Breast epithelium (tissue), 4 donors: ENCODE measurements at places on chromosomes 11 and 22.
A peak's percentile ranks its signal among the peaks of the same experiment; 100 is the strongest.

- H3K4me3 ChIP-seq: peak overlapping the region; percentile 67
- H3K27ac ChIP-seq: no peak overlapping the region
- no peaks in the 10 kb centered on the region for H3K36me3 ChIP-seq
These were observed 2.2 kb downstream of the CADM1 start for GRCh38 chr11:115501893-115502589.

DNA sequence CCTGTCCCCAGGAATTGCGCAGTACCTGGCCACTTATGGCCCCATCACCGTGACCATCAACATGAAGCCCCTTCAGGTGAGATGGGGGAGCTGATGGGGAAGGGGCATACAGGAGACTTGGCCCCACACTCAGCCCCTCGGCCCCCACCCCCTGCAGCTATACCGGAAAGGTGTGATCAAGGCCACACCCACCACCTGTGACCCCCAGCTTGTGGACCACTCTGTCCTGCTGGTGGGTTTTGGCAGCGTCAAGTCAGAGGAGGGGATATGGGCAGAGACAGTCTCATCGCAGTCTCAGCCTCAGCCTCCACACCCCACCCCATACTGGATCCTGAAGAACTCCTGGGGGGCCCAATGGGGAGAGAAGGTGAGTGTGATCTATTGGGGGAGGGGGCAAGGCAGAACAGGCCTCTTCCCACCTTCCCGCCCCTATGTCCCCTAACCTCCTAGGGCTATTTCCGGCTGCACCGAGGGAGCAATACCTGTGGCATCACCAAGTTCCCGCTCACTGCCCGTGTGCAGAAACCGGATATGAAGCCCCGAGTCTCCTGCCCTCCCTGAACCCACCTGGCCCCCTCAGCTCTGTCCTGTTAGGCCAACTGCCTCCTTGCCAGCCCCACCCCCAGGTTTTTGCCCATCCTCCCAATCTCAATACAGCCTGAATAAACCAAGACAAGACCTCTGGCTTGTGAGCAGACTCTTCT lies 3.6 kb downstream of the CTSW start:
- H3K27ac ChIP-seq: no peak overlapping the region
- DNase-seq: no peak
- no peak overlapping the region for H3K4me3 ChIP-seq
- H3K27me3 ChIP-seq: no peaks in the 10 kb centered on the region

- DNase-seq: peak; percentile 90
- H3K4me1 ChIP-seq: no peaks in the 10 kb centered on the region
- H3K36me3 ChIP-seq: no peaks in the 10 kb centered on the region
These were observed 72.1 kb downstream of the PTPRJ start for GRCh38 chr11:48052183-48053044.

DNA sequence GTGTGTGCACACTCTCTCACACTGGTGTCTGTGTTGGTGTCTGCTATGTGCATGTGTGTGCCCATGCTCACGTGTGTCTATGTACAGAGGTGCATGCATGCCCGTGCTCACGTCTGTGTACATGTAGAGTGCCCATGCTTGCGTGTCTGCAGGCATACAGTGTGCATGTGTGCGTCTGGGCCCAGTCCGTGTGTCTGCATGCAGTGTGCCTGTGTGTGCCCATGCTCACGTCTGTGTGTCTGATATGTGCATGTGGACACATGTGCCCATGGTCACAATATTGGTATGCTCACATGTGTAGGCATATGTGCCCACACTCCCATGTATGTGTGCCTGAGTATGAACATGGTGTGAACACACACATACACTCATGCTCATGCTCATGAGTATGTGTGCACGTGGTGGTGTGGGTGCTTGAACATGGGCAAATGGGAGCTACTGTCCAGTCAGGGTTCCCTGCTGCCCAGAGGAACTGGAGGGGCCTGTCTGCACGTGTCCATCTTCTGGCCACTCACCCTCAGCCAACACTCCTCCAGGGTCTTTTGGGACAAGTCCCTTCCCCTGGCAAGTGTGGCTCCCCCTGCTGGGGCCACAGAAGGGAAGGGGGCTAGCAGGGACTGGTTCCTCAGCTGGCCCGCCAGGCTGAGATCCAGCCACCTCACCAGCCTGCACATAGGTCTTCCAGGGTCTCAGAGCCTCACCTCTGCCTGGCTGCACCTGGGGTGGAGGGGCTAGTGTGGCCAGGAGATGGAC lies 7.3 kb upstream of the TBX1 start:
- DNase-seq: no peak
- peaks cover 42% of the 10 kb centered on the region for H3K27me3 ChIP-seq
- no peak overlapping the region for H3K27ac ChIP-seq
- no peak overlapping the region for H3K4me3 ChIP-seq
- H3K36me3 ChIP-seq: no peaks in the 10 kb centered on the region

DNA sequence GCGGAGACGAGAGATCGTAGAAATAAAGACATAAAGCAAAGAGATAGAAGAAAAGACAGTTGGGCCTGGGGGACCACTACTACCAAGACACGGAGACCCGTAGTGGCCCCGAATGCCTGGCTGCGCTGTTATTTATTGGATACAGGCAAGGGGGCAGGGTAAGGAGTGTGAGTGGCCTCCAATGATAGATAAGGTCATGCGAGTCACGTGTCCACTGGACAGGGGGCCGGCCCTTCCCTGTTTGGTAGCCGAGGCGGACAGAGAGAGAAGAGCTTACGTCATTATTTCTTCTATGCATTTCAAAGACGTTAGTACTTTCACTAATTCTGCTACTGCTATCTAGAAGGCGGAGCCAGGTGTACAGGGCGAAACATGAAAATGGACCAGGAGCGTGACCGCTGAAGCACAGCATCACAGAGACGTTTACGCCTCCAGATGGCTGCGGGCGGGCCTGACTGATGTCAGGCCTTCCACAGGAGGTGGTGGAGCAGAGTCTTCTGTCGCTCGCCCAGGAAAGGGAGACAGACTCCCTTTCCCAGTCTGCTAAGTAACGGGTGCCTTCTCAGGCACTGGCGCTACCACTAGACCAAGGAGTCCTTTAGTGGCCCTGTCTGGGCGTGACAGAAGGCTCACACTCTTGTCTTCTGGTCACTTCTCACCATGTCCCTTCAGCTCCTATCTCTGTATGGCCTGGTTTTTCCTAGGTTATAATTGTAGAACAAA lies 24.8 kb downstream of the PPP6R2 start:
- H3K36me3 ChIP-seq: no peaks in the 10 kb centered on the region
- H3K4me1 ChIP-seq: no peaks in the 10 kb centered on the region
- no peak overlapping the region for H3K4me3 ChIP-seq
- H3K27ac ChIP-seq: no peak overlapping the region

- no peak for DNase-seq
- H3K36me3 ChIP-seq: no peaks in the 10 kb centered on the region
- H3K27ac ChIP-seq: no peak overlapping the region
- no peaks in the 10 kb centered on the region for H3K27me3 ChIP-seq
These were observed 446 bp downstream of the VSTM5 start for GRCh38 chr11:93849751-93850593.

DNA sequence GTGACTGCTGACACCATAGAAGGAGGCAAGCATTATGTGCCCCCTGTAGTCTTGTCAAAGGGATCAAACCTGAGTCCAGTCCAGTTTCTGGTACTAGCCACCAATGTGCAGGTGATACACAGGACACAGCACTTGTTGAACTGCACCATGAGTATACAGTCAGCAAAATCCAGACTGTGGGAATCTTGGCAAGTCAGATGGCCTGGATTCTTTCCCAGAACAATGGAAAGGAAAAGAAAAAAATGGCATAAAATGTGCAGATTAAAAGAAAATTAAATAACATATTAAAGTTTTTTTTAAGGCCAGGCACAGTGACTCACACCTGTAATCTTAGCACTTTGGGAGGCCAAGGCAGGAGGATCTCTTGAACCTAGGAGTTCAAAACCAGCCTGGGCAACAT lies 16.8 kb downstream of the CRY2 start:
- peaks cover 25% of the 10 kb centered on the region for H3K36me3 ChIP-seq
- H3K4me1 ChIP-seq: peaks cover 7% of the 10 kb centered on the region
- no peak overlapping the region for H3K27ac ChIP-seq
- DNase-seq: no peak
- H3K27me3 ChIP-seq: no peaks in the 10 kb centered on the region
